ENCODE measurements at places on chromosomes 7 and 10. TPM values are rescaled to one million over a fixed set of nuclear protein-coding genes. Genes with fewer than 3 reads are reported as not detected.

DNA sequence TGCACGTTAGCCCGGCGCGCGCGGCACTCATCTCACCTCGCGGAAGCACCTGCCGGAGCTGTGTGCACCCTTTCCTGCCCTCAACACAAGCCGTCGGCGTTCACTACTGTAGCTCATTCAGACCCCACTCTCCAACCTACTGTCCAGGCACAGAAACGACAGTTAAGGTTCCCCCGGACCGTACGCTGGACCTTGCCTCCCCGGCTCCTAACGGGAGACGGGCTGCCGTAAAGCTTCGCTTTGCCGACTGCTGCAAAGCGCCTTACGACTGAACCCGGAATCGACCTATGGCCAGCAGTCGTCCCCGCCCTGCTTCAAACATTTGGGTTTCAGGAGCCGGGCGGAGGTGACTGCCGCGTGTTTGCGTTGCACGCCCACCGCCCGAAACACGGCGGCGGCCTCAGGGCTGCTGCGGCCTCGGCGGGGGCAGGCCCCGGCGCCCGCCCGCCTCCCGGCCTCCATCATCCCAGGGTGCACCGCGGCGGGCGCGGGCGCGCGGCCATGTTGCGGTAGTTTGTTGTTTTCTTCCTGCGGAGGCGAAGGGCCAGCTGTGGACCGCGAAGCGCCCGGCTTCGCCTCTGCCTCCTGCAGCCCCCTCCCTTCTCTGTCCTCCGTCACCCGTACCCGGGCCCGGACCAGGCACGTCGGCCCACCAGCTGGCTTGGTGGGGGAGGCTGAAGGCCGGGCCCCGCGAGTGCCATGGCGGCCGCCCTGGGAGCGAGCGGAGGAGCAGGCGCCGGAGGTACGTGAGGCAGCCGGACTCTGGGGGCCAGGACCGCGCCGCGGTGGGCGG, at the start of gene RBM33:
Gene RBM33 (plus strand): TSS at position 484 of the 793 bp plus-strand sequence. CDS start 216 bp downstream, at position 700.
- peak within 1 kb of the TSS; percentile 98 for H3K4me3 ChIP-seq
- H3K27me3 ChIP-seq: no peaks in the 10 kb centered on the region
- H3K4me1 ChIP-seq: peaks cover 31% of the 10 kb centered on the region
- H3K36me3 ChIP-seq: peaks cover 72% of the 10 kb centered on the region
- peak; percentile 67 for DNase-seq

DNA sequence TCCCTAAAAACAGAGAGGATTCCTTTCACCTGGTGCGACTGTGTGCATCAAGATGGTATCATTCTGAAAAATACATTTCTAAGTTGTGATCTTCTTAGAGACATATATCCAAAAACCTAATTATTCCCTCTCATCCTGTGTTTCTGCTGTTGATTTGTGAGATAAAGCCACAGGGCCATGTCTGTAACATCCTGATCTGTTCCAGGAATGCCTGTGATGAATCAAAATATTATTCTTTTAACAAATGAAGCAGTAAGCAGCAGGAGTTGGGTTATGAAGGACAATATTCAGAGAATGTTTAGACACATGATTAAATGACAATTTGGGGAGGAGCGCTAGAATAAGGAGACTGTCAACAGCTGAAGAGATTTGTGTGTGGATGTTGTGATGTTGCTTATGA, 731.4 kb downstream of the KCNMA1 start:
- H3K27ac ChIP-seq: no peak overlapping the region
- DNase-seq: no peak
- no peaks in the 10 kb centered on the region for H3K27me3 ChIP-seq
- no peak overlapping the region for H3K4me3 ChIP-seq

DNA sequence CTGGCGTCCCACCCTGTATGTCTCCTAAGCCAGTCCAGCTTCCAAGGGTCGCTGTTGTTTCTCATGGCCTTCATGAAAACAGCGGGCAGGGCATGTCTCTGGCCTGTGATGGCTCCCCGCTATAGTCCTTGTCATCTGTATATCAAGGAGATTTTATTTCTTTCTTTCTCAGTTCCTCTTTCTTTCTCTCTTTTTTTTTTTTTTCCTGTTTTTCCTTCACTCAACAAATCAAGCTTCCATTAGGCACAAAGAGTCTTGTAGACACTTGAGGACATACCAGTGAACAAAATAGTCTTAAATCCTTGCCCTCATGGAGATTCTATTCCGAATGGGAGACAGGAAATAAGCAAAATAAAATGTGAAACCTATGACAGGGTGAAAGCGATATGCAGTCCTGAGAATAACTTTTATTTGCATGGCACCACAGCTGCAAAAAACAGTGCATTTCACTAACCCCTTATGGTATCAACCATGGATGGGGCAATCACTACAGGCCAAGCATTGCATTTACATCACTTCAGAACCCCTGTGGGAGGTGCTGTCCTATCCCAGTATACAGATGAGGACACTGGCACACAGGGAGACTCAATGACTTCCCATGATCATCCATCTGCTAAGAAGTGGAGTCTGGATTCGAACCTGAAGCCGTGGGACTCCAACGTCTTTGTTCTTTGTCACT, 50.7 kb downstream of the SYPL1 start:
- no peaks in the 10 kb centered on the region for H3K27me3 ChIP-seq
- no peak overlapping the region for H3K27ac ChIP-seq
- H3K4me3 ChIP-seq: no peak overlapping the region

- H3K27ac ChIP-seq: no peak overlapping the region
- no peak for DNase-seq
- peaks cover 9% of the 10 kb centered on the region for H3K27me3 ChIP-seq
- H3K4me3 ChIP-seq: no peak overlapping the region
- no peaks in the 10 kb centered on the region for H3K36me3 ChIP-seq
These were observed 36.5 kb downstream of the COBL start for GRCh38 chr7:51280156-51280555.

GRCh38 chr10:77028042-77028441, 609.6 kb downstream of the KCNMA1 start:
- H3K27ac ChIP-seq: no peak overlapping the region
- no peaks in the 10 kb centered on the region for H3K36me3 ChIP-seq
- no peak for DNase-seq
- H3K4me3 ChIP-seq: no peak overlapping the region
- no peaks in the 10 kb centered on the region for H3K27me3 ChIP-seq

DNA sequence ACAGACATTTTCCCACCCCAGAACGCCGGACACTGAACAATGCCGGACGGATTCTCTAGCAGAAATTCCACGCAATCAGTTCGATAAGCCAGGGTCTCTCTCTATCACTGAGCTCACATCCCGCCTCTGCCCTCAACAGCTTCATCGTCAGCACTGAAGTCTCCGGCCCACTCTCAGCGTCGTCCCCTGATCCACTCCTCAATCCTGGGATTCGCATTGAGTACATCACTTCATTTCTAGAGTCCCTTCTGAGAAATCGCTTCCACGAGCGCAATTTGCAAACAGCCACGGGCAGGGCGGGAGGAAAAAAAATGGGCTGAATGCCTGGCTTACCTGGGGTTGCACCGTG, 365 bp downstream of the YME1L1 start:
- peaks cover 17% of the 10 kb centered on the region for H3K36me3 ChIP-seq
- no peak for DNase-seq
- no peaks in the 10 kb centered on the region for H3K27me3 ChIP-seq
- peak overlapping the region; percentile 99 for H3K27ac ChIP-seq
- peaks cover 56% of the 10 kb centered on the region for H3K4me1 ChIP-seq

DNA sequence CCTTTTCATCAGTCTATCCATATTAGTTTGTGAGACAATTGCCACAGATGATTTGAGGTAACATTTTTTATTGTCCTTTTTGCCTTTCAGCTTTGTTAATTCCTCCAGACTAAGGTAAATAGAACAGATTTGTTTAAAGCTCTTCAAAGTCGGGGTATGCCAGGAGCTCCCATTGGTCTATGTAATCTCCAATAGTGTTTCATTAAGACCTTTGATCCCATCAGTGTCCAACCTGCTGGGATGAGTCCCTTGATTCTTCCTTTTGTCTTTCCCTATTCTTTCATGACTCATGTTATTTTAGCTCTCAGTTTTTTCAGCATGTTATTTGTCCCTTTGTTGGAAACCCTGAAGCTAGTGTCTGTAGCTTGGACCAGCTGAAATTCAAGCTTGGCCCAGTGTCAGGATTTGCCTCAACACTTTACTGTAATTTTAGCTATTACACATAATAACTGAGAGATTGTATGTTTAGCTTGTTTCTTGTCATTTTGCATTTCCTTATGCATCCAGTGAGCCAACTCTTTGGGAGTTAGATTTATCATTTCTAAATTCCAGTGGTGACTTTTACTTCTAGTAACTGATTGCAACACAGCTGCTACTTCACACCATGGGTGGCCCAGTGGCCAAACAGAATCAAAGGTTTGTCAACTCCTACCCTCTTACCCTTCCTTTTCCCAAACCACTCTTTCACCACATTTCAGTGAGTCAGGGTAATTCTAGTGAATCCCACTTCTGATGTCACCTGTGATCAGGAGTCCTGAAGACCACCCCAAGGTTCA, 15.3 kb downstream of the AGBL3 start:
- H3K27ac ChIP-seq: no peak overlapping the region
- H3K4me1 ChIP-seq: no peaks in the 10 kb centered on the region
- H3K27me3 ChIP-seq: no peaks in the 10 kb centered on the region
- peaks cover 32% of the 10 kb centered on the region for H3K36me3 ChIP-seq
- no peak for DNase-seq

GRCh38 chr7:92717623-92717992, 118.8 kb downstream of the CDK6 start:
- no peaks in the 10 kb centered on the region for H3K27me3 ChIP-seq
- H3K4me1 ChIP-seq: peaks cover 32% of the 10 kb centered on the region
- peak overlapping the region; percentile 92 for H3K27ac ChIP-seq
- DNase-seq: no peak
- H3K36me3 ChIP-seq: peaks cover 5% of the 10 kb centered on the region

- no peak overlapping the region for H3K27ac ChIP-seq
- no peak overlapping the region for H3K4me3 ChIP-seq
These were observed 21.3 kb upstream of the TBRG4 start for GRCh38 chr7:45132708-45133320.

DNA sequence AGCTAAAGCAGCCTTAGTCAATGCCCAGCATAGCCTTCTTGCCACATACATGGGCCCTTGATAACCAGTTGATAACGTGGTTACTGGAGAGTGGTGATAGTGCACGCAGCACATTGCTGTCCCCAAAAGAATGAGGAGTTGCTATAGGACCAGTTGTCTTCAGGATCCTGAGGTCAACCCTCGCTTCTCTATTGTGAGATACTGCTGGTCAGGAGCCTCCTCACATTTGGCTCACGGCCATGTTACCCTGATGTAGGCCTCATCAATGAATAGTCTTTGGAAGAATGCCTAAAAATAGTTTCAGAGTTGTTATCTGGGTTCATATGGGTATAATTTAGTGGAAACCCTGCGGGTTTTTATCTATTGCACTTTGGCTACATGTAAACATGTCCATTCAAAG, 230.7 kb downstream of the VTI1A start:
- no peak overlapping the region for H3K4me3 ChIP-seq
- H3K27ac ChIP-seq: no peak overlapping the region
- H3K36me3 ChIP-seq: peaks cover 2% of the 10 kb centered on the region
- H3K4me1 ChIP-seq: peaks cover 29% of the 10 kb centered on the region
- H3K27me3 ChIP-seq: no peaks in the 10 kb centered on the region

- no peak for DNase-seq
- no peak overlapping the region for H3K4me3 ChIP-seq
- no peaks in the 10 kb centered on the region for H3K36me3 ChIP-seq
- H3K4me1 ChIP-seq: peaks cover 23% of the 10 kb centered on the region
- H3K27ac ChIP-seq: no peak overlapping the region
These were observed 2.1 kb downstream of the GLCCI1 start for GRCh38 chr7:7970531-7971307.

DNA sequence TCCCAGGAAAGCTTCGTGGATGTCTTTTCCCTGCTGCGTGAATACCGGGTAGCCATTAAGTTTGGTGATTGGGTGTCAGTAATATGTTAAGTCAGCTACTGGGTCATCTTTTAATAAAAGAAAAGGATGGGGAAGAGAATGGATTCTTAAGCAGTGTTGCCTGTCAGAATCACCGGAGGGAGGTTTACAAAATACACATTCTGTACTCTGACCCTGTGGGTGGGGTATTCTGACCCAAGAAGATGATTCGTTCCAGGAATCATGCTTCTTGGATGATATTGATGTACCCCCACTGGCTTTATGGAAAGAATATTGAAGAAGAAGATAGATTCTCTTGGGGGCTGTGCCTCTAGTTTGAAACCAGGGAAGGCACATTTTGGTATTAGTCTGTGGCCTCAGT, 18.3 kb downstream of the SGPL1 start:
- H3K27ac ChIP-seq: no peak overlapping the region
- H3K27me3 ChIP-seq: no peaks in the 10 kb centered on the region
- H3K36me3 ChIP-seq: peaks cover 15% of the 10 kb centered on the region
- DNase-seq: no peak
- H3K4me1 ChIP-seq: no peaks in the 10 kb centered on the region
- no peak overlapping the region for H3K4me3 ChIP-seq

DNA sequence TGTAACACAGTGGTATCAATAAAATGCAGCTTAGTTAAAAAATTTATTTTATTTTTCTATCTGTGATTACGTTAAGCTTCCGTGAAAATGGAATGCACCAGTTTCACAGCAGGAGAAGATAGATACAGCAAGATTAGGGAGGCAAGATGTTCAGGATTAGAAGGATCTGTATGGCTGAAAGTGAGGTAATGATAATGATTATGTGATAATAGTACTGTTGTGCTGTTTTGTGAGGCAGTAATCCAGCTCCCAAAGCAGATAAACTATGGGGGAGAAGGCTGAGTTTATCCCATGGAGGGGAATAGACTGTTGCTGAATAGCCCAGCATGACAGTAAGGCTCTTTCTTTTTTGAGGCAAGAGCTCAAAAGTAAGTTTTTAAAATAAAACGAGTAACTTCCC, 216.1 kb upstream of the PRPS1L1 start:
- H3K36me3 ChIP-seq: peaks cover 5% of the 10 kb centered on the region
- H3K4me1 ChIP-seq: no peaks in the 10 kb centered on the region
- peaks cover 4% of the 10 kb centered on the region for H3K27me3 ChIP-seq

- no peaks in the 10 kb centered on the region for H3K27me3 ChIP-seq
- H3K36me3 ChIP-seq: no peaks in the 10 kb centered on the region
- DNase-seq: no peak
- no peak overlapping the region for H3K4me3 ChIP-seq
- H3K27ac ChIP-seq: no peak overlapping the region
These were observed 51.1 kb downstream of the CAMK1D start for GRCh38 chr10:12400266-12400931.

SFTPA1 gene
- total RNA-seq: not detected

SLC39A12 gene
- not detected for total RNA-seq

MDFIC gene
- total RNA-seq: 10.1 TPM

SAP25 gene
- total RNA-seq: 3.4 TPM

MYH16 gene
- not detected for total RNA-seq

CNNM1 gene
- 1.6 TPM for total RNA-seq

ASB10 gene
- total RNA-seq: not detected

CYP2C19 gene
- total RNA-seq: not detected

All from neural crest cell (in vitro differentiated cells).